Activated CD4-positive, alpha-beta T cell treated with anti-CD3 and anti-CD28 coated beads, Interleukin-2, amount 50 U/mL, for 4 hours (primary cell): ENCODE measurements at places on chromosomes 2 and 18.

GRCh38 chr2:196233805-196234475, 62.6 kb upstream of the STK17B start:
- no peak for DNase-seq

- DNase-seq: no peak
These were observed 465.2 kb downstream of the ERBB4 start for GRCh38 chr2:212073360-212073759.

GRCh38 chr2:206336861-206337260, 62.4 kb downstream of the ZDBF2 start:
- no peak for DNase-seq

DNA sequence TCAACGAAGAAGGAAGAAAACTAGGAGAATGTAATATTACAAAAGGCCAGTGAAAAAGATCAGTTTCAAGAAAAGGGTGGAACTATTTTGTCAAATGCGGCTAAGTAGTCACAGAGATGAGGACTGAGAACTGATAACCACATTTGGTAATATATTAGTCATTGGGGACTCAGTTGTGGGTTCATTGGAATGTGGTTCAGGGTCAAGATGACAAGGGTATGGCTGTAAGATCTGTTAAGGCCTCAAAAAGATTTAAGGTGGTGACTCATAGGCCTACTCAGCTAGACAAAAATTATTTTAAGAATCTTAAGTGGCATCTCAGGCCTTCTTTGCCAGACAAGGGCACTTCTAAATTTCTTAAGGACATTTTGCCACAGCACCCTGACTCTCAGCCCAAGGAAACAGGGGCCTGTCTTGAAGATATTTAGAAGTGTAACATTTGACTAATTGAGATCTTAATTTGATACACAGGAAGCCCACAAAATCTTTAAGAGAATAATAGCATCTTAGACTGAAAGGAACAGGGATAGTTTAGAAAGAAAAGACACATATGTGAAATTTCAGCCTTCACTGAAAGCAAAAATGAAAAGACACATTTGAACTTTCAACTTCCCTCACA, 81.3 kb downstream of the STRADB start:
- DNase-seq: no peak

- no peak for DNase-seq
These were observed 85.3 kb upstream of the TWSG1 start for GRCh38 chr18:9249254-9249653.

GRCh38 chr2:60811491-60812375, 55.7 kb downstream of the PAPOLG start:
- no peak for DNase-seq

DNA sequence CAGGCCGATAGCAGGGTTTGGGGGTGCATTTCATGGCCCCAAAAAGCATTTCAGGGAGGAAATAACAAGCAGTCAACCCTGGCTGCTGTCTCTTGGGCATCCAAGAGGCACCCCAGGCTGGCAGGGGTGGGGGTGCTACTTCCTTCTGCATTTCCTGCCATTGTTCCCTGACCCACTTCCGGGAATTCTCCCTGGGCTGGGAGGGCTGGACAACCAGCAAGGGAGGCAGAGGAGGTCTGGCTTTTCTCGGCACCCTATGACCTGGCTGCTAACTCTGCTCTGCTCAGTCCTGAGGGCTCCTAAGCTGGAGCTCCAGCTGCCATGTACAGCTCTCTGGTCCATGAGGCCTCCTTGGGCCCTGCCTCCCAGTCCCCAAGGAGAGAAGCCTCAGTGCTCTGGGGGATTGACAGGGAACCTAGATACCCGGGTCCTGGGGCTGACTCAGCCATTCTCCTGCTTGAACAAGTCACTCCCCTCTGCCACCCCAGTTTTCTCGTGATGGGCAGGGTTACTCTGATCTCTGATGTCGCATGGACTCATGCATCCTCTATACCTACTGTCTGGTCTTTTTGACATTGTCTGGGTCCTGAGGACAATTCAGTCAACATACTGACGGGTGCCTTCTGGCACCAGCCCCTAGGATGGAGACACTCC, 47.2 kb downstream of the DYSF start:
- DNase-seq: no peak

DNA sequence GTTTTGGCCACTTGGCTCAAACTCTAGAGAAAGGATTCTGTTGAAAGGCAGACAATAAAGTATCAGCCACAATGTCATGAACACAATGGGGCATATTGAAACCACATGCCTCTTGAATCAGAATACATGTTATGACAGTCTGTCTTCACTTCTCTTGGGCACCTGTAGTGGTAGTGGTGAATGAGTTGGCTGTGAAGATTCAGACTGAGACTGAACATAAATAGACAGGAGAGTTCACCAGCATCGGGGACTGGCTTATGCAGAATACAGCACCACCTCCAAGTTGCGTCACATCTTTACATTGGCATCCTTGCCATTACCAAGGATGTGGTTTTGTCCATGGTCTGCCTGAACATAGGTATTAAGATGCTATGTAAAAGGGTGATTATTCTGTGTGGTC, 336.8 kb downstream of the MYCN start:
- DNase-seq: no peak

- no peak for DNase-seq
These were observed 1.9 kb downstream of the TCF7L1 start for GRCh38 chr2:85134896-85135659.

DNA sequence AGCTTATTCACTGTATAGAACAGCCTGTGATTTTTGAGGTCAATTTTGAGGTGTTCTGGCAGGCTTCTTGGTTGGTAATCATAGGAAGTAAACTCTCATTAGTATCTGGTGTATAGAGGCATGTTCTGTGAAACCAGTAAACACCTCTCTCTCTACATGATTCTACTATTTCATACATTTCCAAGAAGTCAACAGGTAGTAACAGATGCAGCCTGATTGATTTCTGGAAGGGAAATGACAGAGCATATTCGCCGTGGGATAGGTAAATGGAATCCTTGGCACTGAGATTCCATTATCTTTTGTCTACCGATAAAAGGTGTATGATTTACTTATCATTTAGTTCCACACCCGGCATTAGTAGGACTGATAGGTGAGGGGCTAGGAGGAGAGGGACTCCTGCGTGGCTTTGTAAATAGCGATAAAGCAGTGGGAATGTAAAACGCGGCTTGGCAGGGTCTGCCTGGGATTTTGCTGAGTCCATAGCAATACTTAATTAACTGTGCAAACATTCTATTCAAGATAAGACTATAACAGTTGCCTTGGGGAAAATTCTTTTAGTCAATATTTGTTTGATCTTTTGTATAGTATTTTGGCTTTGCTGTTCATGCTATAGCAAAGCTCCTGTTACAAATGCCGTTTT, 32.3 kb downstream of the LYPD6B start:
- no peak for DNase-seq

GRCh38 chr2:239424337-239425045, 23.7 kb upstream of the HDAC4 start:
- DNase-seq: no peak

GRCh38 chr18:51397347-51397962, 200.0 kb upstream of the MEX3C start:
- DNase-seq: no peak

DNA sequence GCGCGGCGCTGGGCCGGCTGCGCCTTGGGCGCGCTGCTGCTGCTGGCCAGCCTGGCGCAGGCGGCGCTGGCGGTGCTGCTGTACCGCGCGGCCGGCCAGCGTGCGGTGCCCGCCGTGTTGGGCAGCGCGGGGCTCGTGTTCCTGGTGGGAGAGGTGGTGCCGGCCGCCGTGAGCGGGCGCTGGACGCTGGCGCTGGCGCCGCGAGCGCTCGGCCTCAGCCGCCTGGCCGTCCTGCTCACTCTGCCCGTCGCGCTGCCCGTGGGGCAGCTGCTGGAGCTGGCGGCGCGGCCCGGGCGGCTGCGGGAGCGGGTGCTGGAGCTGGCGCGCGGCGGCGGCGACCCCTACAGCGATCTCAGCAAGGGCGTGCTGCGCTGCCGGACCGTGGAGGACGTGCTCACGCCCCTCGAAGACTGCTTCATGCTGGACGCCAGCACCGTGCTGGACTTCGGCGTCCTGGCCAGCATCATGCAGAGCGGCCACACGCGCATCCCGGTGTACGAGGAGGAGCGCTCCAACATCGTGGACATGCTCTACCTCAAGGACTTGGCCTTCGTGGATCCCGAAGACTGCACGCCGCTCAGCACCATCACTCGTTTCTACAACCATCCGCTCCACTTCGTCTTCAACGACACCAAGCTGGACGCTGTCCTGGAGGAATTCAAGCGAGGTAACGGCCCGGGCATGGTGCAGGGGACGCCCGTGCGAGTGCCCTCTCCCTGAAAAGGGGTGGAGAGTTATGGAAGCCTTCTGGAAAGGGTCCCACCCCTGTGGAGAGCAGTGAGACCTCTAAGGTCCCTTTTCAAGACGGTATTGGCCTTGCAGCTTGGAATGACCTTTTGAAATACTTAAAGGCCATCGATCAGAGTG, 1.0 kb downstream of the CNNM3 start:
- no peak for DNase-seq

DNA sequence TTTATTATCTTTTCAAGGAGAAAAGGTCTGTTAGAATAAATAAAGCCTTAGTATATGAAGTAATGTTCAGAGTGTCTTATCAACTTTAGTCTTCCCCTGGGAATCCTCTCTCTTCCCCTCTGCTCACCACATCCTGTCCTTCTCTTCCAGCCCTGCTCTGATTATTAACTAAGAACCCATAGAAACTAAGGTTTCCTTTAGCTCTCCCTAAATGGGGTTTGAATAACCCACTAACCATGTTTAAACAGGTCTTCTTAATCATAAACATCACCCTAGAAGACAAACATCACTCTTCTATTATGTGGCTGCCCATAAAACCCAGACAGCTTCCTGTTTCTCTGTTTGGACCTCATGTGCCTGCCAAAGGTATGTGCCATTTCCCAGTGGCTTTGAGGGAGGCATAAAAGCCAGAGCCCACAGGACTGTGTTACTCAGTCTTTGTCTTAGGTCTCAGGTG, 50.1 kb downstream of the SLC14A1 start:
- no peak for DNase-seq

- DNase-seq: no peak
These were observed 14.8 kb upstream of the SLC38A11 start for GRCh38 chr2:164969909-164970690.

- DNase-seq: no peak
These were observed 73.6 kb downstream of the LPIN2 start for GRCh38 chr18:2939317-2939716.

- no peak for DNase-seq
These were observed 3.7 kb downstream of the SMAD7 start for GRCh38 chr18:48947092-48947491.

- DNase-seq: no peak
These were observed 87.6 kb downstream of the CDC42EP3 start for GRCh38 chr2:37583867-37584266.

DNA sequence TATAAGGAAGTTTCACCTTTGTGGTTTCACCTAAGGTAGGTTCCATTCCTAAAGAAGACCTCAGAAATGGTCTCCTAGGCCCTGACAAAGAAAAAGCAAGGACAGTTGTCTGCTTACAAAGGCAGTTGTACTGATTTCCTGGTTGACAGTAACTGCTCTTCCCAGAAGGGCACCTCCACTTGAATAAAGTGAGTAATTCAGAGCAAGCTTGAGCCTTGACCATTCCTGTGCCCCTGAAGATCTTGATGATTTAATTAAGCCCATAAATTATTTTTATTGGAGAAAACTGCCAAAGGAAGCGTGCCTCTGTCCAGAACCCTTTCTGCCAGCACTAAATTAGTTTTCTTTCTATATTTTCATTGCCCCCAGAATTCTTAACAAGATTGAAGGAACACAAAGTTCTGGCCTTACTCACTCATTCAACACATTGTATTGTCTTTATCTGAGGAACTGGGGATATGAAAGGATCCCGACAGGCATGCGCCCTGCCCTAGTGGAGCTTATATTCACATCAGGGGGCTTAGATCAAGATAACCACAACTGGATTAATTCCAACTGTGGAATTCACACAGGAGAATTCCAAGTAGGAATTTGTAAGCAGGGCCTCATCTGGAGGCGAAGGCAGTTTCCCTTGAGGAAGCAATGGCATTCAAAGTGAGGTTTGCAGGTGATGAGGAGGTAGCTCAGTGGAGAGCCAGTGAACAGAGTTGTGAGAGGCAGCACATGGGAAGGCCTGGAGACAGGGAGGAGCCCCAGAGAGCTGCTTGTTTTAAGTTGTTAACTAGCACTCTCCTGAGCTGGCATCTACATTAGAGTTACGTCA, 21.2 kb downstream of the PTRHD1 start:
- DNase-seq: no peak

DNA sequence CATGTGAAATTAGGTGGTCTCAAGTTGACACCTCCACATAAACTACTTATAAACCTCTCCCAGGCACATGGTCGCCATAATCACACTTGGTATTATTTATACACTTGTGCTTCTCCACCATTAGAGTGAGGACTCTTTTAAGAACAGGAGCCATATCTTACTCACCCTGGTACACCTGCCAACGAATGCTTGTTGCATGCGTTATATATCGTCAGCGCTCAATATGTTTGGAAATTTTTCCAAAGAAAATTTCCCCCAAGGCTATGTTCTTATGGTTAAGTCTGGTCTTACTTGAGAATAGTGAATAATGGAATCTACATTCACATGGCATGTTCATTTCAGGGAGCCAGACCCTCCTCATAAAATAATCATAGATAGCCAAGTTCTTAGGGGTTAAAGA, 271.7 kb downstream of the BCL11A start:
- no peak for DNase-seq

- no peak for DNase-seq
These were observed 77.4 kb upstream of the LDLRAD4 start for GRCh38 chr18:13141209-13141608.
